ENCODE measurements at places on chromosomes 6 and 20.

DNA sequence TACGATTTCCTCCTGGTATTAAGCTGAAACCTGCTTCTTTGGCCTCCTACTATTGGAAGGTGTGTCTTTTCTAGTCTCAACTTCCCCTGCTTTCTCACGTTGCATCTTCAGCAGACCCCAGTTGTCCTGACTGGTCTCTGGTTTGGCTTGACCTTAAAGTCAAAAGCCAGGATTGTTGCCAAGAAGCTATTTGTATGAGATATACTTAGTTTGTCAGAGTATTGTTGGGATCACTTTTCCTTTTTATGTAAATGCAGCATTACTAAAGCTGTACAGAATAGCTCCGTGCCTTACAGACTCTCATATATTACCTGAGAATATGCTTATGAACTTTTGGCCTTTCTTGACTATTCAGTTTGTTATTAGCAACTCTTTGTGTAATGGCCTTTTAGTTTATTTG, 61.1 kb downstream of the TSPYL4 start:
- no peak for DNase-seq

DNA sequence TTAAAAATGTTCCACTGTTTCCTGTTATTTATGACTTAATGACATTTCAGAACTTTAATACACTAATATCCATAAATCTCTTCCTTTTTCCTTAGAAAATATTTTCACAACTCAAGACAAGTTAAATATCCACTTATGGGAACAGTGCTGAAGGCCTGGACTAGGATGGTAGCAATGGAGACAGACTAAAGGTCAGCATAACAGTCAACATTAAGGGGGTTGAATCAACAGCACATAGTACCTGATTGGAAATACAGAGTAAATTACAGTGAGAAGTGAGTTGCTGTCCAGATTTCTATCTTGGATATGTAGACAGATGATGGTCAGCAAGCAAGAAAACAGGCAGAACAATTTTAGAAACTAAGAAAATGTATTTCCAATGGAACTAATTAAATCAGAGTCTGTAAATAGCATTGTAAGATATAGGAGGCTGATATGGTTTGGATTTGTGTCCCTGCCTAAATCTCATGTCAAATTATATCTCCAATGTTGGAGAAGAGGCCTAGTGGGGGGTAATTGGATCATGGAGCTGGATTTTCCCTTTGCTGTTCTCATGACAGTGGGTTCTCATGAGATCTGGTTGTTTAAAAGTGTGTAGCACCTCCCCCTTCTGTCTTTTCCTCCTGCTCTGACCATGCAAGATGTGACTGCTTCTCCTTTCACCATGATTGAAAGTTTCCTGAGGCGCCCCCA, 682.7 kb downstream of the MAFB start:
- no peak for DNase-seq

- DNase-seq = no peak
Observed at GRCh38 chr6:82437701-82438100, 74.1 kb downstream of the TPBG start.

GRCh38 chr6:135221505-135221904, 40.4 kb downstream of the MYB start:
- no peak for DNase-seq
